ENCODE measurements at places on chromosomes 5 and 9.

- DNase-seq, result no peak
These were observed 629 bp downstream of the CCNH start for GRCh38 chr5:87411973-87412629.

GRCh38 chr9:91378695-91379127 lies 17.0 kb upstream of the AUH start:
- no peak for DNase-seq

DNA sequence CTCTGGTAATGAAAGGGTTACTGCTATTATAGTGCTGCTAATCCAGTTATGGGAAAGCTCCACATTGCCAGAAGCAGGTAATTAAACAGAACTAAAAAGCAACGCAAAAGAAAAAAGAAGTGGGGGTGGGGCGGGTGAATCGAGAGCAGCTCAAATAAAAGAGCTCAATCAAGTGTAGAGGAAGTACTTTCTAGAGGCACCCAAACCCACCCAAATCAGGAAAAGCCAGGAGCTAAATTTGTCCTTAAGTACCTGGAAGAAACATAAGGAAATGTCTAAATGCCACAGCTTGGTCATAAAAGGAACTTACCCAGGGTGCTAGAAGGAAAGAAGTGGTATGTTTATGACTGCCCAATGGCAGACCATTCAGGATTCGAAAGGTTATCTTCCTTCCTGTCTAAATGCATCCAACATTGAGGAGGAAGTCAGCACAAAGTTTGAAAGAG lies 2.4 kb upstream of the RNF145 start:
- no peak for DNase-seq

DNA sequence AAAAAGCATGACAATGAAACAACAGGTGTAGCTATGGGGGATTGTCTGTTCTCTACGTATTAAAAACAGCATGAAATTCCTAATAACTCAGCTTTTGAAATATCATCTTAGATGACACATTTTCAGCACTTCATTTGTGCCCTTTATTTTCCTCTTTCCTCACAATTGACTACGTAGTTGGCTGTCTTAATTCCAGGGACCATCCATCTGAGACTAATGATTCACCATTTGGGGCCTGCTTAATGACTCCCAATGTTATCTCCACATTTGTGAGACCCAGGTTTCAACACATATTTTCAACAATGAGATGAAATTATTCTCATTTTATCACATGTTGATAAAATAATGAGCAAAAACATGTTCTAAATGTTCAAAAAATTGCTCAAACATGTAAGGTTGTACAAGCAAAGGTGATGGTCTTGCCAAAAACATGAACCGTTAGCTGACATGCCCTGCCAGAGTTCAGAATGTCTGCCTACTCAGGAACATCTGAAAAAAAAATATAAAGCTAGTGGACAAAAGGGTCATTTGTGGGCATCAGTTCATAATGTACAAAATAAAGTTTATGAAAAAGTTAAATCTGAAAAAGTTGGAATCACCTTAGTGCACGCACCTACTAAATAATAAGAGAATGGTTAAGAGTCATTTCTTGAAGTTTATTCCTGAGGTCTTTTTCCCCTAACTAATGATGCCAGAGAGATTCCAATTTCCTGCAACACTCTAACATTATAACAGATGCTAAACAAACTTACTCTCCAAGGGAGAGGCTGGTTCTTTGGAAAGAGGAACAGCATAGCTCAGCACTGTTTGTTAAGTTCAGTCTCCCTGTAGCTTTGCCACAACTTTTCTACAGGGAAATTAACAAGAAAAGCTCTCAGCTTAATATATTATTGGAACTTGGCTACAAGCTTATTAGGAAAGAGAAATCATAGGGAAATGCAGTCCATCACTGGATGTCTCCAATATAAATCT lies 275.5 kb downstream of the SPOCK1 start:
- no peak for DNase-seq

- no peak for DNase-seq
These were observed 12.1 kb downstream of the NR4A3 start for GRCh38 chr9:99833735-99834134.

DNA sequence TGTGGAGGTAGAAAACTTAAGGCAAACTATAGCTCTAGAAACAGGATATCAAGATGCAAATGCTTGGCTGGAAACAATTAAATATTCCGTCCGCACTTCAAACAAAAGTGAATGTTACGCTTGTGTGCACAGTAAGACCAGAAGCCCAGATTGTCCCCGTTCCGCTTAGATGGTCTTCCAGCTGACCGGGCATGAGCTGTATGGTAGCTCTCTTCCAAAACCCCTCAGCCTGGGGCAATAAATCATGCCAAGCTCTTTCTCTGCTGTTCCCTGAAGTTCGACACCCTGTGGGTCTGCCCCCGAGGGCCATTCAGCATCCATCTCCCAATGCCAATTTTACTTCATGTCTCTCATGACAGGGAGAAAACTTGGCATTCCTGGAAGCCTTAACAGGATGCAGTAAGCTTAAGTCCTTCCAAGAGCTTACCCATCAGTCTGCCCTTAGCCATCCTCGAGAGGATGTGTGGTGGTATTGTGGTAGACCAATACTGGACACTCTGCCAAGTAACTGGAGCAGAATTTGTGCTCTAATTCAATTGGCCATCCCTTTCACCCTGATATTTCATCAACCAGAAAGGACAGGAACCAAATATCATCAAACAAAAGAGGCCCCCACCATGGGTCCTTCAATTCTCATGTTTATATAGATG lies 70.7 kb upstream of the RANBP6 start:
- no peak for DNase-seq

GRCh38 chr5:124554746-124555578 lies 191.5 kb downstream of the ZNF608 start:
- no peak for DNase-seq

- no peak for DNase-seq
These were observed 274.6 kb upstream of the IRX4 start for GRCh38 chr5:2157372-2157771.

GRCh38 chr5:64384765-64385164 lies 121.0 kb upstream of the RGS7BP start:
- DNase-seq, result no peak

DNA sequence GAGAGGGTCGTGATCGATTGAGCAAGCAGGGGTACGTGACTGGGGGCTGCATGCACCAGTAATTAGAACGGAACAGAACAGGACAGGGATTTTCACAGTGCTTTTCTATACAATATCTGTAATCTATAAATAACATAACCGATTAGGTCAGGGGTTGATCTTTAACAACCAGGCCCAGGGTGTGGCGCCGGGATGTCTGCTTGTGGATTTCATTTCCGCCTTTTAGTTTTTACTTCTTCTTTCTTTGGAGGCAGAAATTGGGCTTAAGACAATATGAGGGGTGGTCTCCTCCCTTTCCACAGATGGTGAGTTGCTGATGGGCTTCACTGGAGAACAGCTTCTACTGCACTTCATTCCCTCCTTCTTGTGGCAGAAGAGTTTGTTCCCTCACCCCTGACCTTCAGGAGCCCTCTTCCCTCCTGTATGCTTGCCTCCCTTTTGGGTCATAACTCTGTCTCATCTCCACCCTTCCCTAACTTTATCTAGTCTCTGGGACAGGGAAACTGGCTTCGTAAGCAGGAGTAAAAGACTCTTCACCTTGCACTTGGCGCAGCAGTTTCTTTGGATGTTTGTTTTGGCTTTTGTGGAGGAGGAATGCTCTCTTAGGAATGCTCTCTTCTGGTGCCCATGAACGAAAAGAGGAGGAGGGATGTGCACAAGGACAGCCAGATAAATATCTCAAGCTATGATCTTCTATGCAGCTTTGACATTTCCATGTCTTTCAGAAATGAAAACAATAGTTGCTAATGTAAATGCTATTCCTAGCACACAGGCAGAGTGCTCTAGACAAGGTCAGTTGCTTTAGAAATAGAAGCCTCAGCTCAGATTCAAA lies 139.8 kb upstream of the RPS23 start:
- DNase-seq, result no peak

DNA sequence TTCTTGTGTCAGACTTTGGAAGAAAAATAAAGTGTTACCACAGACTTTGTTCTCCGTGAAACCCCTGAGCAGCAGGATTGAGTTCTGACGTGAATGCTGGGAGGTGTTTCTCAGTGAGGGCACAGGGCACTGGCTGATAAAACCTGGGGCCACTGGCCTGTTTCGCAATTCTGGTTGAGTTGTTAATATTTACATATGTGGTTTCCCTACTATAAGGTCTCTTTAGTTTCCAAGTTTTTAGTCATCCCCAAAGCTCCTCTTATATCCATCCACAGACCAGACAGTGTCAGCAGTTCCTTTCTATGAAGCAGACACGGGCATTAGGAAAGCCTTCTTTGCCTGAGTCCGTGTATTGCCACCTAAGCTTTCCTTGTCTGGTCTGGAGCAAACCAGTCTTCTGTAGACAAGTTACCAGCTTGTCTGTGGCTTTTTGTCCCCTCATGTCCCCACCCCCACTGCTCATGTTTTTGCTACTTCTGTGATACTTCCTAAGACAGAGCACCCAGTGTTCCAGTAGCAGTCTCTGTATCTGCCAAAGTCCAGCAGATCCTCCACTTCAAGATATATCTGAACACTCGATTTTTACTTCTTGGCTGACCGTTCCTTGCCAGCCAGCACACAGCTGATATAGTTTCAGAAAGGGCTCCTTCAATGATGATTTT lies 42.0 kb downstream of the ACO1 start:
- no peak for DNase-seq

DNA sequence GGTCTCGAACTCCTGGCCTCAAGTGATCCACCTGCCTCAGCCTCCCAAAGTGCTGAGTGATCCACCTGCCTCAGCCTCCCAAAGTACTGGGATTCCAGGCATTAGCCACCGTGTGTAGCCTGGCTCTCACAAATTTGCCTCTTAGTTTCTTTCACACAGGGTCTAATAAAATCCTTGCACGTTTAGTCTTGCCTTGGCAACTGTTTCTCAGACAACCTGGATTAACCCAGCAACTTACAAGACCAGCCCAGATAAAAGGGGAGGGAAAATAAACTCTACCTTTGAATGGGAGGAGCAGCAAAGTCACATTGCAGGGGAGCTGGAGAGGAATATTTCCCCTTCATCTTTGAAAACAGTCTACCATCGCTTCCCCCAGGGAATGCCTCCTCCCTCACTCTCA lies 29.3 kb upstream of the GNA14 start:
- no peak for DNase-seq

GRCh38 chr9:121610638-121610953 lies 40.8 kb upstream of the DAB2IP start:
- no peak for DNase-seq

DNA sequence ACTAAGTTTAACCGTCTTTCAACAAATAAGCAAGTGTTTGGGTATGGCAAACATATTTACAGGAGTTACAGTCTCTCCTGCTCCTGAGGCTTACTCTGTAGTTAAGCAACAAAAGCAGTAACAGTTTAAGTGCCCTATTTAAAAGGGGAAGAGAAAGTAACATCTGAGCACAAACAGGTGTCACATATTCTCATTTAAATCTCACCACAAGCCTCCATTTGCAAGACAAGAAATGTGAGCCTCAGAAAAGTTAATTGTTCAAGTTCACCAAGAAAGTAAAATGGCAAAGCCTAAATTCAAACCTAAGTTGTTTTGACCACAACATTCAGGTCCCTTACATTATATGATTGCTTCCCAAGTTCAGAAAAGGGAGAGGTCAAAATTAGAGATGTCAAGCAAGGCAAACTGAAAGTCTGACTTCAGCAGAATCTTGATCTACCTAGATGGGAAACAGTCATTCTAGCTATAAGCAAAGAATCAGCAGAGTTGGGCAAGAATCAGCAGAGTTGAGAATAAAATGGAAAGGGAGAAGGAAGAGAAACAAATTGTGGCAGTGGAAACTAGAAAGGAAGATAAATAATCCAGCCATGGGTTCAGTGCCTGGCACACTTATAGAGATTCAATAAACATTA lies 93.4 kb downstream of the STRBP start:
- no peak for DNase-seq

DNA sequence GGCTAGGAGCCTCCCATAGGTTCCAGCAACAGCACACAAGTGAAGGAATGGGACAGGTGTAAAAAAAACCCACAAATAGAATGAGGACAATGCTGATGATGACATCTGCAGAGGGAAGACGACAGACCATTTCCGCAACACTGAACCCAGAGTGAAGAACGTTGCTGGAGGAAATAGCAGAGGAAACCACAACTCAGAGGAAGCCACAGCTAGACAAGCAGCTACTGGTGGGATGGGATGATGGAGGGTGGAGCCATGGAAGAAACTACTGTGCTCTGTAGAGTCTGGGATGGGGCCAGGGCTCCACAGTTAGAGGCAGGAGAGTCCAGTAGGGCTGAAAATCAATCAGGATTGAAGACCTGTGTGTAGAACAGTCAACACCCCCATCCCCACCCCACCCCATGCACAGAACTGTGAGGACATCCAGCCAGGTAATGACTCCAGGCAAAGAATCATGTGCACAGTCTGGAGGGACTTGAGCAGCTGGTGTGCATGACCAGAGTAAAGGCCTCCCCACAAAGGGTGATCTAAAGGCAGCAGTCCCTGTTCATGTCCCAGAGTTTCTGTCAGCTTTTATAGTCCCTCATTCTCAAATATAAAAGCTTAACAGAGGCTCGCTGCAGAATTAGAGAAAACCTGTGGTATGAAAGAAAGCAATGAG lies 65.2 kb upstream of the SPIN1 start:
- DNase-seq, result no peak

GRCh38 chr5:155728146-155728856 lies 598.7 kb upstream of the SGCD start:
- DNase-seq, result no peak

- DNase-seq, result no peak
These were observed 198.5 kb upstream of the TARS1 start for GRCh38 chr5:33242277-33242676.

- no peak for DNase-seq
These were observed 402.3 kb upstream of the ZNF608 start for GRCh38 chr5:125148706-125149105.

- no peak for DNase-seq
These were observed 40.3 kb upstream of the CLK4 start for GRCh38 chr5:178667101-178667500.

DNA sequence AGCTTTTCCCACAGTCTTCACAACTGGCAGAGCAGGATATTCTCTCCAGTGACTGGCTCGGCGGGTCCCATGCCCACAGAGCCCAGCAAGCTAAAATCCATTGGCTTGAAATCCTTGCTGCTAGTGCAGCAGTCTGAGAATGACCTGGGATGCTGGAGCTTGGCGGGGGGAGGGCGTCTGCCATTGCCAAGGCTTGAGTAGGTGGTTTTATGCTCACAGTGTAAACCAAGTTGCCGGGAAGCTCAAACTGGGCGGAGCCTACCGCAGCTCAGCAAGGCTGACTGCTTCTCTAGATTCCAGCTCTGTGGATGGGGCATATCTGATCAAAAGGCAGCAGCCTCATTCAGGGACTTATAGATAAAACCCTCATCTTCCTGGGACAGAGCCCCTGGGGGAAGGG lies 194.1 kb downstream of the CCDC171 start:
- DNase-seq, result no peak

DNA sequence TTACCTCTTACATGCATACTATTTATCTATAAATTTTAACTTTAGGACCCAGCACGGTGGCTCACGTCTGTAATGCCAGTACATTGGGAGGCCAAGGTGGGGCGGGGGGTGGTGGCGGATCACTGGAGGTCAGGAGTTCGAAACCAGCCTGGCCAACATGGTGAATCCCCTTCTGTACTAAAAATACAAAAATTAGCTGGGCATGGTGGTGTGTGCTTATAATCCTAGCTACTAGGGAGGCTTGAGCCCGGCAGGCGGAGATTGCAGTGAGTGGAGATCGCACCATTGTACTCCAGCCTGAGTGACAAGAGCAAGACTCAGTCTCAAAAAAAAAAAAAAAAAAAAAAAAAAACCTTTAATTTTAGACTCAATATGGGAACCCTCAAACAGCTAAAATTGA lies 1582.6 kb upstream of the NUDT12 start:
- no peak for DNase-seq
